ENCODE measurements at places on chromosomes 12 and 14.

DNA sequence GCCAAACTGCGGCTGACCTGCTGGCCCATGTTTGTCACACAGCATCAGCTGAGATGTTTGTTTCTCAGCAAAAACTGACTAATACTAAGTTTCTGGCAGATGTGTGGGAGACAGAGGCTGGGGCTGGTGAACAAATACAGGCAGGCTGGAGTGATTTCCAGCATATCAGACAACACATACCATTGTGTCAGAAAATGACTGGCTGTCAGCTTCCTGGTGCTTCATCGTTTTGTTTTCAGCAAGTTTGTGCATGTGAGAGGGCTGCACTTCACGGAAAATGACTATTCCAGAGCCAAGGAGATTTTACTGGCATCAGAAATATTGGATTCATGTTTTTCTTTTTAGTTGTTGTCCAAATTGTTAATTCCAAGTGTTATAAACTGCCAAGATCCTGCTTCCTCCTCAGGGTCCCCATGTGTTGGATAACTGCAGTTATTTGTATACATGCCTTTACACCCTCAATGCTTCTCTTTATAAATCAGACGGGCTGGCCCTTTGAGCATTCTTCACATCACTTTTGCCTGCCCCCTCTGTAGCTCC is 145.7 kb downstream of the GALC start:
- DNase-seq = no peak

- DNase-seq = no peak
Measured at GRCh38 chr12:76628745-76629144, 69.2 kb upstream of the OSBPL8 start.

DNA sequence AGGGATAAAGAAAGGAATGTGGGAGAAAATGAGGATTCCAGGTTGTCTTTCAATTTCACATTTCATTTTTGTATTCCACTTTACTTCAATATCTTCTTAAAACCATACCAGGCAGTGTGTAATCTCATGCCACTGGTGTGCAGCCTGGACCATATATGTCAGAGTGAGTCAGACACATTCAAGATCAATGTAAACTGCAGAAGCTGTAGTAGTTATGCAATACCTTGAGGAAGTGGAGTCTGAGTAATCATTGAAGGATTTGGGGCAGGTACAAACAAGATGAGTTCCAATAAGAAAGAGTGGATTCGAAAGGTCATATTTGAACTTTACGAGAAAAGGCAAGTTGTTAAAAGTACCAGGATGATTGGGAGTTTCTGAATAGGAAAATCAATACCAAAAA is 14.1 kb downstream of the PLCZ1 start:
- no peak for DNase-seq

DNA sequence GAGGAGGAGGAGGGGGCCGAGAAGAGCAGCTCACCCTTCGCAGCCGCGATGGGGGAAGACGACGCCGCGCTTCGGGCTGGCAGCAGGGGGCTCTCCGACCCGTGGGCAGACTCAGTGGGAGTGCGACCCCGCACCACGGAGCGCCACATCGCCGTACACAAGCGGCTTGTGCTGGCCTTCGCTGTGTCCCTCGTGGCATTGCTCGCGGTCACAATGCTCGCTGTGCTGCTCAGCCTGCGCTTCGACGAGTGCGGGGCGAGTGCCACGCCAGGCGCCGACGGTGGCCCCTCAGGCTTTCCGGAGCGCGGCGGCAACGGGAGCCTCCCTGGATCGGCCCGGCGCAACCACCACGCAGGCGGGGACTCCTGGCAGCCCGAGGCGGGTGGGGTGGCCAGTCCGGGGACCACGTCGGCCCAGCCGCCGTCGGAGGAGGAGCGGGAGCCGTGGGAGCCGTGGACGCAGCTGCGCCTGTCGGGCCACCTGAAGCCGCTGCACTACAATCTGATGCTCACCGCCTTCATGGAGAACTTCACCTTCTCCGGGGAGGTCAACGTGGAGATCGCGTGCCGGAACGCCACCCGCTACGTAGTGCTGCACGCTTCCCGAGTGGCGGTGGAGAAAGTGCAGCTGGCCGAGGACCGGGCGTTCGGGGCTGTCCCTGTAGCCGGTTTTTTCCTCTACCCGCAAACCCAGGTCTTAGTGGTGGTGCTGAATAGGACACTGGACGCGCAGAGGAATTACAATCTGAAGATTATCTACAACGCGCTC is 745 bp downstream of the TRHDE start:
- no peak for DNase-seq

- no peak for DNase-seq
Measured at GRCh38 chr12:3274664-3275063, 197.5 kb downstream of the TSPAN9 start.

- DNase-seq = no peak
Measured at GRCh38 chr12:102474438-102475064, 5.8 kb downstream of the IGF1 start.

DNA sequence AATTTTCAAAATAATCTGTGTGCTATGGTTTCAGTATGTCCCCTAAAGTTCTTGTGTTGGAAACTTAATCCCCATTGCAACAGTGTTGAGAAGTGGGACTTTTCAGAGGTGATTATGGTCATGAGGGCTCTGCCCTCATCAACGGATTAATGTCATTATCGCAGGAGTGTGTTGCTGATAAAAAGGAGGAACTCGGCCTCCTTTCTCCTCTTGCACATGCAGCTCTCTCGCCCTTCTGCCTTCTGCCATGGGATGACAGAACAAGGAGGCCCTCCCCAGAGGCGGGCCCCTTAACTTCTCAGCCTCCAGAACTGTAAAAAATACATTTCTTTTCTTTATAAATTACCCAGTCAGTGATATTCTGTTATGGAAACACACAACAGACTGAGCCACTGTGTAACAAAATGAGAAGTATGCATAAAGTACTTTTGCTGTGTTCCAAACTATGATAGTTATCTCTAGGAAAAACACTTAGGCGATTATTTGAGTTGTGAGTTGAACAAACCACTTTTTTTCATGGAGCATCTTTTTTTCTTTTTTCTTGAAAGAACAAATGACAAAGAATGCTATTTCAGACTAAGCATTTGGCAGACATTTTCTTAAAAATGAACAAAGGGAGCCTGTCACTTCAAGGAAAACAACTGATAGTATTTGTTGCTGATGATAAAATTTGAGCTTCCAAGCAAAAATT is 134.8 kb upstream of the FUT8 start:
- no peak for DNase-seq

- DNase-seq = no peak
Measured at GRCh38 chr14:104819361-104819781, 18.5 kb downstream of the ZBTB42 start.

GRCh38 chr12:51186465-51187085 is 13.6 kb upstream of the TFCP2 start:
- no peak for DNase-seq

GRCh38 chr14:33903369-33903768 is 47.5 kb downstream of the EGLN3 start:
- no peak for DNase-seq

GRCh38 chr14:67371247-67372148 is 11.4 kb downstream of the EIF2S1 start:
- DNase-seq = no peak

GRCh38 chr12:122983789-122984515 is 3.5 kb downstream of the ARL6IP4 start:
- DNase-seq = no peak

GRCh38 chr14:104220215-104221070 is 82.1 kb downstream of the KIF26A start:
- no peak for DNase-seq

DNA sequence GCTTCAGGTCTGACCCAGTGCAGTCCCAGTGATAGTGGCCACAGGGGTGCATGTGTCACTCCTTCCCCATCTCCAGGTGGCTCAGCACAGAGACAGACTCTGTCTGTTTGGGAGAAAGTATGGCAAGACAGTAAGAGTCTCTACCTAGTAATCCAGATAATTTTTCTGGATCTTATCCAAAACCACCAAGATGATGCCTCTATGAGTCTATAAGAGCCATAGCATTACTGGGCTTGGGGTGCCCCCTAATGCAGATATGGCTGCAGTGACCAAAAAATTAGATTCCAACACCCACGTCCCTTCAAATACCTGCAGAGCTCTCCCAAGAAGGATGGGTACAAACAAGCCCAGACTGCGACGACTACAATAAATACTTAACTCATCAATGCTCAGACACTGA is 123.8 kb downstream of the GRIP1 start:
- no peak for DNase-seq

GRCh38 chr12:63965936-63966605 is 121.6 kb downstream of the SRGAP1 start:
- DNase-seq = no peak

DNA sequence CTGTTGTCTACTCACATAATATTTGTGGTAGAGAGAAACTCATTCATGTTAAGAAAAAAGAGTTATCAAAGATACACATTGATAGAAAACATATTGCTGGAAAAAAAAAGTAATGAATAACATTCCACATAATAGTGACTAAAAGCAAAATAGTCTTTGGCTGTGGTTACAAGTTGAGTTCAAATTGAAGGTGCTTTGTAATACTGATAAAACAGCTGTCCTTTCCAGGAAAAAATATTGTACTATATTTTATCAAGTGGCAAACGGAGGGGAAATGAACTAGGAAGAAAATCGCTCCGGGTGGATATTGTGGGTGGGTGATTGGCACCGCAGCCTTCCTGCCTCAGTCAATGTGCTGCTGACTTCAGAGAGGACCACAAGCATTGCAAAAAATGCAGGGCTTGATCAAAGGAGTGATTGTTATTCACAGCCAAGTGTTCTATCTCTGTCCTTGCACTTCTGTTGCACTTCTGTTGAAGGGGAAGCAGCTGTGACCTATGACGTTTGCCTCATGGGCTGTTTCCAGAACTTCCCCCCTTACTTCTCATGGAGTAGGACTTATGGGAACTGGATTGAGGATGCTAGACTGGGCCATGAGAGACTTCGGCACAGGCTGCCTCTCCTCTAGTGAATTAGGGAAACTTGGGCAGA is 114.4 kb downstream of the VRK1 start:
- DNase-seq = no peak

GRCh38 chr12:82350161-82350560 is 8.0 kb downstream of the CCDC59 start:
- no peak for DNase-seq

GRCh38 chr14:97198813-97199212 is 401.6 kb downstream of the VRK1 start:
- DNase-seq = no peak

GRCh38 chr14:33812181-33812580 is 138.7 kb downstream of the EGLN3 start:
- no peak for DNase-seq

DNA sequence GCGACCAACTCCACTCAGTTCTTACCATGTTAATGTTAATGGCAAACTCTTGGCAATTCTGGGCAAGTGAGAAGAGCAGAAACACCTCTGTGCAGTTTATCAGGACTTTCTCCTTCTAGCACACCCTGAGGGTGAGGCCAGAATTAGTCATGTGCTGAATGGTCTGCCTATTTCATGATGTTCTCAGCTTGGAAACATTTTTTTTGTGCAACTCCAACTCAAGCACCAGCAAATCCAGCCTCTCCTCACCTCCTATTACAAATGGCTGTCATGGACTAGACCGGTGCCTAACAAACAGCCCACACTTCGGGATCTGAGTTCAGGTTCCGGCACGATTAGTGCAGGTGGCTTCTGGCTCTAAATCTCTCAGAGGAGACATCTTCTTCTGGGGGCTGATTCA is 246.0 kb downstream of the ZFP36L1 start:
- DNase-seq = peak; percentile 83

GRCh38 chr14:59284059-59284458 is 95.6 kb downstream of the DAAM1 start:
- DNase-seq = no peak

DNA sequence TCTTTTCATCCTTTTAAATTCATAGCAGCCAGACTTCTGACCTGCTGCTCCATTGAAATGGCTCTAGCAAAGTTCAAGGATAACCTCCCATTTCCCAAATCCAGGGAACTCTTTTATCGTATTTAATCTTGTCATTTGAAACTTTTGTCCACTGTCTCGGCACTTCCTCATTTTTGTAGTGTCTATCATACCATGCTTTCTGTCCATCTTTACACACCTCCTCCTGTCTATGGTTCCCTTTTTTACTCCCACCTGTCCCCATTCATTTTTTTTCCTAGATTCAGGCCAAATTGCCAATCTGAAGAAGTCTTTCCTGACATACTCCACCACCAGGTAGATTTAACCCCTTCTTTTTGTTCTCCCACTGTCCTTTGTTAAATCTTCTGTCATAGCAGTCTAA is 31.0 kb downstream of the NFYB start:
- DNase-seq = no peak

- DNase-seq = no peak
Measured at GRCh38 chr12:71780237-71780822, 25.7 kb downstream of the RAB21 start.

- no peak for DNase-seq
Measured at GRCh38 chr14:64447876-64448670, 17.2 kb upstream of the AKAP5 start.

DNA sequence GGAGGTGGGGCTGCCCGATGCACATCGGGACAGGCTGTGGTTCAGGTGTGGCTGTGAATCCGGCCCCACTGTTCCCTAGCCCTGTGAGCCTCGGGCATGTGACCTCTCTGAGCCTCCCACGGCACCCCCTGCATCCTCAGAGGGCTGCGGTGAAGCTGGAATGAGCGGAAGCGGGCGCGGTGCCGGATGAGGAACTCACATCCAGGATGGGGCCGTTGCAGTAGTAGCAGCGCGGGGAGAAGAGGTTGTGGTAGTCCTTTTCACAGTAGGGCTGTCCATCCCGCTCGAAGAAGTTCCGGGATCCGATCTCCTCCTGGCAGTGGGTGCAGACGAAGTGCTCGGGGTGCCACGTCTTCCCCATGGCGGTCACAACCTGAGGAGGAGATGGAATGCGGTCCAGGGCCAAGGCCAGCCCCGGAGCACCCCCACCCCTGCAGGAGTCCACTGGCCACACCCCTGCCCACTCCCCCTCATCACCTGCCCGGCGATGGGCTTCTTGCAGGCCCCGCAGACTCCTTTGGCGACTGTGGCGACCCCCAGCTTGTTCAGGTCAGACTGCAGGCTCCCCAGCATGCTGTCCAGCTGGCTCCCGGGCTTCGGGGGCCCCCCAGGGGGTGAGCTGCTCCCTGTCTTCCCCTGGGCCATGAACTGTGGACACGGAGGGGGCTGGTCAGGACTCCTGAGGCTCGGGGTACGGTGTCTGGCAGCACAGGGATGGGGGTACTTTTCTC is 13.9 kb upstream of the RPLP0 start:
- no peak for DNase-seq

DNA sequence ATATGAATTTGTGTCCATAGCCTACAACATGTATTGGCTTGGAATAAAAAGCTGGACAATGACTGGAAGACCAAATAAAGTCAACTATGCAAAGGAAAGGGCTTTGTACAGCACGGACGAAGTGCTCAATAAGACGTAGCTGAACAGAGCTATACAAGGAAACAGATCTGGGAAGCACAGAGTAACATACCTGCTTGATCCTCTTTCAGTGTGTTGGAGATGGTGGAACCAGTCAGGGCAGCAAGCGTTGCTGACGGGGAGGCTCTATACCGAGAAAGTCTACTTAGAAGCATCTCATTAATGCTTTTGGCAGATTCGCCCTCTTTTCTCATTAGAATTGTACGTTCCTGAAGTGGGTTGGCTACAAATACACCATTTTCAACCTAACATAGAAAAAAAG is 99.3 kb downstream of the HECTD4 start:
- no peak for DNase-seq

Measured in GM04503 (cell line).